Foreskin keratinocyte (primary cell): ENCODE measurements at places on chromosomes 4 and X. TPM values are rescaled to one million over a fixed set of nuclear protein-coding genes. Genes with fewer than 3 reads are reported as not detected.
A peak's percentile ranks its signal among the peaks of the same experiment; 100 is the strongest.

The CXCL5 gene
- 0.85 and 1.7 TPM in 2 replicates for total RNA-seq

The BANK1 gene
- 0.20 and 0.25 TPM in 2 replicates for total RNA-seq

The SOD3 gene
- total RNA-seq, result not detected in 2 replicates

The CTAG2 gene
- not detected in 2 replicates for total RNA-seq

The KDM5C gene
- 40.2 and 49.2 TPM in 2 replicates for total RNA-seq

DNA sequence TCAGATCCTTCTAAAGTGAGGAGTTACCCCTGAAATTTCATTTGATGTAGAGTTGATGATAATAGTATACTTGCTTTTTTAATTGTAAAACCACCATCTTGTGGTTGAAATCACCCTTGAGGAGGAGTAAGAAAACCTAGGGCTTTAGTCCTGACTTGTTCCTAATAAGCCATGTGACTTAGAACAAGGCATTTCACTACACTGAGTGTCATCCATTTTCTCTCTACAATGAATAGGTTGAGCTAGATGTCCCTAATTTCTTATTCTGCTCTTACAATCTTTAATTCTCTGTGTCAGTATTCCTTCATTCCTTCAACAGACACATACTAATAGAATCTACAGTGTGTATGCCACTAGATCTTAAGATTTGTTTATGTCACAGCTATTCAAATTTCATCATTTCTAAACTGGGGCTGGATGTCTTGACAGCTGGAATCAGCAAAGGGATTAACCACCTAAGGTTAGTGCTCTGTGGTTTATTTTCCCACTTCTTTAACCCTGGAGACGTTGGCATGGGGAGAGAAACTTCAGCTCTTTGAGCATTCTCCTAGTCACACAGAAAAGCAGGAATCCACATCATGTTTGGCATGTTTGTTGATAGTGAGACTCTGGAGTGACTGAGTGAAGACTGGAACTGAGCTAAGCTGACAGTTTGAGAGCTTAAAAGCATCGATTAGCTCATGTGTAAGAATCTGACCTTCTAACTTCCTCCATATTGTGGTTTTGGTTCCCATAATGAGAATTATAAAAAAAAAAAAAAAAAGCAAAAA lies 246.3 kb downstream of the NDST4 start:
- no peak for DNase-seq

DNA sequence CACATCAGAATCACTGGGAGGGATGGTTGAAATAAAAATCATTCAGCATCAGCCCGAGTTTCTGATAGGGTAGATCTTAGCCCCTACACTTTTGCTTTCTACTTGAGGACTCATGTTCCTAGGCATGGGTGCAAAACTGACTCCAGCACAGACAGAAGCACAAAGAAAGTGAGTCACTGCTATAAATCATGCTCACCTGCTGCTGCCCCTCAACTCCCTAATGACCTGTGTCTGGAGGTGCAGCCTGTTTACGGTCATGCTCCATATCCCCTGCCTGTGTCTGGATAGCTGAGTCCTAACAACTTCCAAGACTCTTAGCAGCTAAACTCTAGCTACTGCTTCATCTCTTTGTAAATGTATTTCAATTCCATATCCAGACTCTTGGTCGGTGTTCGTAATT lies 57.8 kb downstream of the ADGRA3 start:
- peak; percentile 32 for DNase-seq

GRCh38 chr4:102608190-102608589 lies 107.0 kb downstream of the NFKB1 start:
- DNase-seq, result peak; percentile 51
